ENCODE measurements at places on chromosomes 13 and 19.

- DNase-seq = no peak
Measured at GRCh38 chr19:897442-898039, 4.3 kb downstream of the RNU6-9 start.

GRCh38 chr19:7925171-7925851 is 624 bp downstream of the CTXN1 start:
- no peak for DNase-seq

GRCh38 chr13:69319656-69320055 is 788.0 kb upstream of the ATXN8OS start:
- no peak for DNase-seq

DNA sequence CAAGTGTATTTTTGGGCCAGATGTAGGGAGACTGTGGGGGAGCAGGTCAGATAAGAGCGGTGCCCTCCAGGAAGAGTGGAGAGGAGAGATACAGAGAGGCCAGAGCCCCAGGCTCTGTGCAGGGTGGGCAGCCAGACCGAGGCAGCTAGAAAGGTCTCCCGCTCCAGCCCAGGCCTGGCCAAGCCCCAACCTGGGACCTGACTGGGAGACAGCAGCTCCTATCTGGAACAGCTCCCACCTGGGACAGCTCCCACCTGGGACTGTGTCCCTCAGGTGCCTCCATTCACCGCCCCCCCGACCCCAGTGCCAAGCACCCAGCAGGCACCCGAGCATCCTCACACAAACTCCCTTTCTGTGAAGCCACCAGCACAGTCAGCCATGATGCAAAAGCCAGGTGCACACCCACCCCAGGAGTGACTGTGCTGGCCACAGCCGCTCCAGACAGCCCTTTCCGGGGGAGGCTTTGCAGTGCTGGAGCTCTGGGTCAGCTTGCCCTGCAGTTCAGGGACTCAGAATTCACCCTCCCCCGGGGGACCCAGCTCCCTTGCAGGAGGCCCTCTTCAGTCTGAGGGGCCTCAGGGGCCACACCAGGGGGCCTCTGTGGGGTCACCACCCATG is 2.1 kb upstream of the GRTP1 start:
- DNase-seq = no peak

- no peak for DNase-seq
Measured at GRCh38 chr19:3269916-3270671, 45.6 kb downstream of the CELF5 start.

GRCh38 chr13:60753641-60754040 is 356.6 kb downstream of the TDRD3 start:
- DNase-seq = no peak

GRCh38 chr13:109737046-109737573 is 49.3 kb downstream of the IRS2 start:
- no peak for DNase-seq

GRCh38 chr19:43723588-43723987 is 7.7 kb downstream of the IRGC start:
- DNase-seq = no peak

- DNase-seq = no peak
Measured at GRCh38 chr19:16330368-16330801, 5.8 kb downstream of the KLF2 start.

DNA sequence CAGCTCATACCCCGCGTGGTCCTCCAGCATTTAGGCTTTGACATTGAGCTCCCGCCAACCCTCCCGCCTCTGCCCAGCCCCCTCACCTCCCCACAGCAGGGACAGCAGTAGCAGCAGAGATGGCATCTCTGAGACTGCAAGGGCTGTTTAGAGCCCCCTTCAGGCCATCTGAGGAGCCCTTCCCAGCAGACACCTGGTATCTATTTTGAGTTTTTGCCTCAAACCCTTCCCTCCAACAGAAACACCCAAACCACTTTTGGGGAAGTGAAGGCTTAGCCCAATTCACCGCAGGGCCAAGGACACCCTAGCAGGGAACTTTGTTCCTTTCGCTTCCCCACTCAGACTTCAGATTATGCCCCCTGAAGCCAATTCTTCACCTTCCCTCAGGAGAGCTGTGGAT is 6.3 kb upstream of the ZNF175 start:
- no peak for DNase-seq

DNA sequence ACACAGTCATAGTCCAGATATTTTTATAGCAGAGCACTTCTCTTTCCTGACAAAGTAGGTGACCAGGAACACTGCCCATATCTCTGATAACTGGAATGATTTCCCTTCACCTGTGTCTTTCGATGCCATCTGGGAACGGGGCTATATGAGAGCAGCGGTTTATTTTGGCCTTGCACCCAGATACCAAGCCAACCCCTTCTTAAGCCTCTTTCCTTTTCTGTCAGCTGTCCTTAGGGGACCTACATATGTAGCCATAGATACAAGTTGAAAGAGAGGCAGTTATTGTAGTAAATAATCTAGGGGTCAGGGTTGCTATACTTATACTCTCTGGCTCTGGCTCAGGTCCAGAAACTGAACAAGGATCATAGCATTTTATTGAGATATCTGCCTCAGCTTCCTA is 128.8 kb downstream of the NHLRC3 start:
- no peak for DNase-seq

DNA sequence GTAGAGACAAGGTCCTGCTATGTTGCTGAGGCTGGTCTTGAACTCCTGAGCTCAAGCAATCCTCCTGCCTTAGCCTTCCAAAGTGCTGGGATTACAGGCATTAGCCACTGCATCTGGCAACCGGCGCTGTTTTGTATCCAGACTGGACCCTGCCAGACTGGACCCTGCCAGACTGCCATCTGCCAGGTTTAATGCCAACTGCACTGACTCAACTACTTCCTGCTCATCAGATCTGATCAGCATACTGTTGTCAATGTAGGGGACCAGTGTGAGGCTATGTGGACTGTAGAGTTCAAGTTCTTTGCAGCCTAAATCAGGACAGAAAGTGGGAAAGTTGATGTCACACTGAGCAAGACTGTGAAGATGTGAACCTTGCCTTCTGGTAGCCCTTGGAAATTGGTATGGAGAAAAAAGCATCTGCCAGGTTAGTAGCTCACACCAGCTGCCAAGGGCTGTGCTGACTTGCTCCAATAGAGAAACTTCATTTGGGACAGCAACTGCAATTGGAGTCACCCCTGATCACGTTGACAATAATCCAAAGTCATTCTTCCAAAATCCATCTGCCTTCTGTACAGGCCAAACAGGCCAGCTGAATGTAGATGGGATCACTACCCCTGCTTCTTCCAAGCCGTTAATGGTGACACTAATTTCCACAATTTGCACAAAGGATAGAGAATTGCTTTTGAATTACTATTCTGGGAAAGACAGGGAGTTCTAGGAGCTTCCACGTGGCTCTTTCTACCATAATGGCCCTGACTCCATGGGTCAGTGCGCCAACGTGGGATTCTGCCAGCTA is 36.8 kb upstream of the ATP1A3 start:
- DNase-seq = no peak

- no peak for DNase-seq
Measured at GRCh38 chr13:54394908-54395307, 1366.3 kb downstream of the OLFM4 start.

GRCh38 chr13:74061926-74062595 is 72.1 kb downstream of the KLF12 start:
- DNase-seq = peak; percentile 28

GRCh38 chr13:46666727-46667456 is 113.9 kb downstream of the LRCH1 start:
- no peak for DNase-seq

- DNase-seq = no peak
Measured at GRCh38 chr13:107866032-107866940, 349.1 kb downstream of the LIG4 start.

DNA sequence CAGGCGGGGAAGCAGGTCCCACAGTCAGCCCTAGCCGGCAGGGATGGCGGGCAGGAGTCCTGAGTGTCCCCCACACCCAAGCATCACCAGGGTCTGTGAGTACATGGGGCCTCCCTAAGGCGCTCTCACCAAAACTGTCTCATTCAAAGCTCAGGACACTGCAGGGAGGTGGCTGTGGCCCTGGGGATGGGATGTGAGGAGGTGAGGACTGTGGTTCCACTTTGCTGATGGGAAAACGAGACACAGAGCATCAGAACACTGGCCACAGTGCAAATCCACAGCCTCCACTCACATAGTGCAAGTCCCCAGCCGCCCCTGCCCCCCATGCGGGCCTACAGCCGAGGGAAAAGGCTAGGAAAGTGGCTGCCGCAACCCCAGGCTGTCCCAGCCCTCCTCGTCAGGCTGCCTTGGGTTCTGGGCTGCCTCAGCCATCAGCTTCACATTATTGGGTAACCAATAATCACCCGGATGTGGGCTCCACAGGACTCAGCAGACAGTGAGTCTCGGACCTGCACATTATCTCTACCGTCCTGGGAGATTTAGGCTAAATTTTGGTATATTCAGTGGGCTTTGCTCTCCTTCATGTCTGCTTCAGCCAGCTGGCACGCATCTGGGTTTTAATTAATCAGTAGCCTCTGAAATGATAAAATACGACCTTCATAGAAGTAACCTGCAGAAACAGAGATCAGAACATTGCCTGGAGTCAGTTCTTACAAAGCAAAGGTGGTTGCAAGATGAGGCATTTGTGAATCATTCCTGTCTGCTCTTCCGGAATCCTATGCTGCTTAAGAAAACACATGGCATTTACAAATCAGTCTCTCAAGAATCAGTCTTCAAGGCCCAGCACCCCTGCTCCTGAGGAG is 77.0 kb downstream of the SOX1 start:
- no peak for DNase-seq

- no peak for DNase-seq
Measured at GRCh38 chr13:84430446-84430845, 548.2 kb upstream of the SLITRK1 start.

DNA sequence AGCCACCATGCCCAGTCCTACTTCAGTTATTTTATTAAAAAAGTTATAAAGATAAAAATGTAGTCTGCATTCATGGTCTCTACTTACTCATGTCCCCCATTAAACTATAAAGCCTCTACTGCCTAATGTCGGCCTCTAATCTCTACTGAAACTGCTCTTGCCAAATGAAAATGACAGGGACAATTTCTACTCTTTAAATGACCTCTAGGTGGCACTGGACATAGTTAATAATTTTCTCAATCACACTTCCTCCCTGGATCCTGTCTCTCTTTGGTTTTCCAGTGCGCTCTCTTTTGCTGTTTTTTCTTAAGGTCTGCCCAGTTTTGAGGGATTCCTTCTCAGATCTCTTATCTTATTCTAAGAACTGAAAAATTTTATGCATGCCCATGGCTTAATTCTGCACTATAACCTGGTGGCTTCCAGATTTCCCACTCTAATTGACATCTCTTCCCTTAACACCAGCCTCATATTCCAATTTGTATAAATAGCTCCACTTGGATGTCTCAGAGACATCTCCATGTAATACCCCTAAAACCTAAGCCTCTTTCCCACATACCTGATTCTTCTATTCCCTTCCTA is 54.3 kb downstream of the MTMR6 start:
- DNase-seq = no peak

- DNase-seq = no peak
Measured at GRCh38 chr19:9565900-9566705, 18.2 kb downstream of the ZNF121 start.

GRCh38 chr19:30289336-30289735 is 82.8 kb upstream of the ZNF536 start:
- no peak for DNase-seq

GRCh38 chr19:35797663-35798062 is 15.0 kb downstream of the PRODH2 start:
- no peak for DNase-seq

DNA sequence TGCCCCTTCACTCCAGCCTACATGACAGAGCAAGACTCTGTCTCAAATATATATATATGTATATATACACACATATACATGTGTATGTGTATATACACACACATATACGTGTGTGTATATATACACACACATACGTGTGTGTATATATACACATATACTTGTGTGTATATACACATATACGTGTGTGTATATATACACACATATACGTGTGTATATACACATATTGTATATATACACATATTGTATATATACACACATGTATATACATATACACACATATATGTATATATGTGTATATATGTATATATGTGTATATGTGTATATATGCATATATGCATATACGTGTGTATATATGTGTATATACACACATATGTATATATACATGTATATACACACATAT is 173.3 kb downstream of the GPC5 start:
- no peak for DNase-seq

GRCh38 chr19:48896191-48896720 is 2.3 kb downstream of the TULP2 start:
- no peak for DNase-seq

GRCh38 chr13:109412283-109412901 is 374.0 kb downstream of the IRS2 start:
- DNase-seq = no peak

DNA sequence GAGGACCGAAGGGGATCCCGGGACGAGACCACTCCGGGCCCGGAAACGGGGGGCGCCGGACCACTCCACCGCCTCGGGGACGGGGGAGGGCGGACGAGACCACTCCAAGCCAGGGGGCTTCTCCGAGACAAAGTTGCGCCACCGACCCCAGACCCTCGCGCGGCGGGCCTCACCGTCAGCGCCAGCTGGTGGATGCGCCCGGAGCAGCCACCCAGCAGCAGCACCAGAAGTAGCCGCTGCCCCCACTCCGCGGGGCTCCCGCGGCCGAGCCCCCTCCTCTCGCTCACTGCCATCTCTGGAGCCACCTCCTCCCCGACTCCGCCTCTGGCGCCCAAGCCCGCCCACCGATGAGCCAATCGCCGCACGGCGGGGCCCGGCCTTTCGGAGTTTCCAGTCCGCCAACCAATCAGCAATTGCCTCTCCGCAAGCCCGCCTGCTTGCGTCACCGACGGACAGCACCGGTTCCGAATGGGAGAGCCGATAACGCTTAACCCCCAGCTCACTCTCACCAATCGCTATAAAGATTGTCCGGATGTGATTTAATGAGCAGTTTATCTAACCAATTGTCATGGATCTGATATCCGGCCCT is at the start of gene GPR108:
TSS of gene GPR108 (minus strand) at position 297 of the 589 bp plus-strand sequence. CDS start at position 293, 4 bp downstream.
- DNase-seq = peak; percentile 100

GRCh38 chr19:9431475-9431874 is 3.9 kb downstream of the ZNF266 start:
- no peak for DNase-seq

- no peak for DNase-seq
Measured at GRCh38 chr13:76832258-76832988, 53.8 kb downstream of the KCTD12 start.

DNA sequence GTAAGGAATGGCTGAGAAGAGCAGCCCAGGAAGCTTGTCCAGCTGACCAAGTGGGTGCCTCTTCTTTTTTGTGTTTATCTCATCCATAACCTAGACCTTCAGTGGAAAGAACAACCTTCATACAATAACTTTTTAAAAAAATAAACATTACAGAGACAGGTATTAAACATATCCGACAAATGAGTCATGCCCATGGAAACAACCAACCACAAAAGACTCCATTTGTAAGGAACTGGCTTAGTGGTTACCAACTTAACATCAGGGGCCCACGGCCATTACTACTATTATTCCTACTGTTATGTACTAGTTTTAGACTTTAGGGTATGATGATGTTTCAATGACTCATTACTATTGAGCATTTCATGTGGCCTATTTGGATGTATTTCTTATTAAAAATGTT is 191.7 kb upstream of the SERP2 start:
- no peak for DNase-seq

GRCh38 chr19:54017261-54017660 is 25.8 kb downstream of the CACNG6 start:
- DNase-seq = no peak
